Stomach (tissue), 19 donors: ENCODE measurements at places on chromosomes 1 and 21. TPM values are rescaled to one million over a fixed set of nuclear protein-coding genes. Genes with fewer than 3 reads are reported as not detected.

DNA sequence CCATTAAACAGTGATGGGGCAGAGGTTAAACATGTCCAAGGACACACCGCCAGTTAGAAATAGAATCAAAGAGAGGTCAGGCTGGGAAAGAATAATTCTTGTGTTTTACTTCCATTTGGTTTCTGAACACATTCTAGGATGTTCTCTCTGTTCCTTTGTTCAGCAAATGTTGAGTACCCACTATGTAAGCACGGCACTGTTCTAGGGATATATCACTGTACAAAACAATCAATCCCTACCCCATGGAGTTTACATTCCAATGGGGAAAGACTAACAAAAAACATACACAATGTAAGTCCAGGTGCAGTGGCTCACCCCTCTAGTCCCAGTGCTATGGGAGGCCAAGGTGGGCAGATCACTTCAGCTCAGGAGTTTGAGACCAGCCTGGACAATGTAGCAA lies 6.2 kb downstream of the MYOCOS start:
- DNase-seq = no peak

GRCh38 chr1:28984311-28984684 lies 69.9 kb downstream of the EPB41 start:
- DNase-seq = no peak

DNA sequence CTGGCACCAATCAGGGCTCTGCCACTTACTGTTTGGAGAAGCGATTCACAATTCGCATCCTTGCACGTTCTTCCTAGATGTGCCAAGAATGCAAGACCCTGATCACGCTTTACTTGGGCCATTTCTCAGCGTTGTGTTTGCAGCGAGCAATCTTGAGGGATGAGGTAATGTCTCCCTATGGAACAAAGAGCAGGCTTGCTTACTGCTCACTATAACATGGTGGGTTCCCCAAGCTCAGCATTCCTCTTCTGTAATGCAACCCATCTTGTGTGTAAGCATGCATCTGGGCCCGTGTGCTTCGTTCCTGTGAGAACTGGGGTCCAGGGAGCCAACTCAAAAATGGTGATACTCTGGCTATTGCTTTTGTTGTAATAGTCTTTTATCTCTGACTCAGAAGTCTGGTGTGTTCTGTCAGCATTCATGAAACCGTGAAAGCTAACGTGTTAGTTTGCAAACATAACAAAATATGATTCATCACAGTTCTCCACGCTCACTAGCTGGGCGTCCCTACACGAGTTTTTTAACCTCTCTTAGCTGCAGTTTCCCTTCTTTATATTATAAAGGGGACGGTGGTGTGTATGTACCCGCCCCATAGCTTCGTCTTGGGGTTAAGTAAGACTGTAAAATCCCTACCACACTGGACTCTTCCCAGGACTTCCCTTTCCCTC lies 33.3 kb downstream of the DNTTIP2 start:
- no peak for DNase-seq

The ABCG1 gene
- 42.0 TPM for total RNA-seq

The KPRP gene
- total RNA-seq = not detected

GRCh38 chr21:25964015-25964414 lies 206.6 kb downstream of the APP start:
- no peak for DNase-seq

DNA sequence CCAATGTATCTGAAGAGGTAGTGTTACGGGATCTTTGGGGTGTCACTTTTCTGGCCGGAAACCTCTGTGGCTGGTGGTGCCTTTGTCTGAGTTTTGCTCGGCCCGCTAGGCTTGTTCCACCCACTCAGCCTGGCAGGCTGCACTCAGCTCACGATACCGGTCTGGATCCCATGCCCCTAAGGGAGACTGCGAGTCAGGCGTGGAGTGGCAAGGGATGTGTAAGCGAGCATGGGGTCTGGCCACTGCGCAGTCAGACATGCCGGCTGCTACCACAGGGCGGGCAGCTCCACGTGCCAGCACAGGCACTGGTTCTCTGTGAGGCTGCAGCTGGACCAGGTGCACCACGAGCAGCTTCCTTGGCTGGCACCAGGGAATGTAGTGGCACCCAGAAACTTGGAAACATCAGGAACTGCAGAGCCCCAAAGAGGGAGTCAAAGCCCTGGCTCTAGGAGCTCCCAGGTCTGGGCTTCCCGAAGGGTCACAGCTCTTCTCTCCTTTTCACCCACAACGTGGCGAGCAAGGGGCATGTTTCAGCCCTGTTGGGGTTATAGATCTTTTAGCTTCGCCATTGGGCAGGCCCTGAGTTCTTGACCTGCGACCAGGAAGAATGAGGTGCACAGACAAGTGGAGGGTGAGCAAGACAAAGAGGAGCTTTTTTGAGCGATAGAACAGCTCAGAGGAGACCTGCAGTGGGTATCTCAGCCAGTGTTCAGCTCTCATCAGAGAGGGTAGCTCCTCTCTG lies 23.8 kb upstream of the LRRC8C start:
- DNase-seq = no peak

GRCh38 chr1:88890791-88891317 lies 513 bp downstream of the GTF2B start:
- DNase-seq = peak; percentile 74

GRCh38 chr1:62905872-62906271 lies 121.9 kb downstream of the ATG4C start:
- DNase-seq = no peak

- no peak for DNase-seq
Observed at GRCh38 chr1:101238031-101238628, 1.3 kb downstream of the S1PR1 start.

The KCNH1 gene
- 3.2 TPM for total RNA-seq

The ITLN1 gene
- not detected for total RNA-seq

- no peak for DNase-seq
Observed at GRCh38 chr1:203645996-203646395, 19.4 kb downstream of the ATP2B4 start.
